ENCODE measurements at places on chromosomes 7 and 10. TPM values are rescaled to one million over a fixed set of nuclear protein-coding genes. Genes with fewer than 3 reads are reported as not detected.

DGKI gene
- 0.46 TPM for total RNA-seq

PTPN12 gene
- total RNA-seq, result 19.3 TPM

CSGALNACT2 gene
- total RNA-seq, result 43.5 TPM

NME8 gene
- not detected for total RNA-seq

LBX1 gene
- total RNA-seq, result not detected

CYP2C9 gene
- not detected for total RNA-seq

VWDE gene
- total RNA-seq, result 2.5 TPM

AGBL3 gene
- 4.1 TPM for total RNA-seq

C7orf25 gene
- 4.3 TPM for total RNA-seq

ADAP1 gene
- total RNA-seq, result 14.4 TPM
